ENCODE measurements at places on chromosomes 7 and 10.

DNA sequence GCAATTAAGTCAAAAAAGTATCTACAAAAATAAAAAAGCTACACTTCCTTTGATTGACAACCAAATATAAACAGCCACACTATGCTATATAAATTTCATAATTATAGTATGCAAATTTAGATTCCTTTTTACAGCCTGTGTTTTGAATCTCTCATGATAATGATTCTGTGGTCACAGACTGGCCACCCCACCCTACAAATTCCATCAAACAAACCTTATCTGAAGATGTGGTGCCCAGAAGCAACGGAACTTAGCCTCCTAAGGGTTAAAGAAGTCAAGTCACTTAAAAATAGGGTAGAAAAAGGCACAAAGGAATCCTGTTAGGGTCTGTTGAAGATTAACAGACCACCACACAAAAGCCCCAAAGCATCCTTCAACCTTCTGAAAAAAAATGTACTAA, 351.8 kb downstream of the INHBA start:
- no peak overlapping the region for H3K27ac ChIP-seq
- H3K27me3 ChIP-seq, result no peaks in the 10 kb centered on the region
- no peaks in the 10 kb centered on the region for H3K4me1 ChIP-seq
- no peak for DNase-seq
- no peaks in the 10 kb centered on the region for H3K36me3 ChIP-seq

DNA sequence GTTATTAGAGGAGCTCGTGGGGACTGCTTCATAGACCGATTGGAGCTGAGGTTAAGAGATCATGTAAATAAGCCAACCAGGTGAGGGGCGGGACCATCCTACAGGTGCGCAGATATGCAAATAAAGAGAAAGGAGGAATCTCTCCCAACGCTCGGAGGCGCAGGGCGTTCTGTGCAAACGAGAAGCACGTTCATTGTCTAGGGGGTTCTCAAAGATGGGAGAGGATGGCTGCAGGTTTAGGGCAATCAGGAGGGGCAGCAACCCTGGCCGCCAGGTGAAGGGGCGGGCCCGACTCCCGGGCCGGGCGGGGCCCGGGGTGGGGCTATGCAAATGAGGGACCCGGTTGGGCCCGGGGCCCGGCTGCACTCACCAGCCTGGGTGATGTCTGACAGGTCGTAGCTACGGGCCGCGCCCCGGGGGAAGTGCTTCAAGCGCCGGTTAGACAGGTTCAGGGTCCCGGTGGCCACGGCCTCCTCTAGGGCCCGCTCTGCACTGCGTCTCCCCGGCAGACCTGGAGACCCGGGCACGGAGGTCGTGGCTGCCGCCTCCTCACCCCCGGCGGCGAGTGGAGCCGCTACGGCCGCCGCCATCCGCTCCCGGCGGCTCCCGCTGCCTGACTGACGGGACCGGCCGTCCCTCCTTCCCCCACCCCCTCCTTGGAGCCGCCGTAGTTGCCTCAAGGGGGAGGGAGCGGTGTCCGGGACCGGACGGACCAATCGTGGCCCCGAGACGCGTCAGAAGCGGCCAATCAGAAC, at the start of gene LRCH4:
TSS of gene LRCH4 (minus strand) at position 619 of the 755 bp plus-strand sequence. CDS start at position 590, 29 bp downstream.
- H3K4me3 ChIP-seq, result peak within 1 kb of the TSS; percentile 99
- no peak for DNase-seq
- H3K27ac ChIP-seq, result peak within 1 kb of the TSS; percentile 93
- peaks cover 32% of the 10 kb centered on the region for H3K4me1 ChIP-seq
- no peaks in the 10 kb centered on the region for H3K27me3 ChIP-seq
- peaks cover 25% of the 10 kb centered on the region for H3K36me3 ChIP-seq

- H3K27ac ChIP-seq, result no peak overlapping the region
- no peak for DNase-seq
- no peaks in the 10 kb centered on the region for H3K36me3 ChIP-seq
These were observed 546.9 kb upstream of the GALNT17 start for GRCh38 chr7:70585071-70585470.

DNA sequence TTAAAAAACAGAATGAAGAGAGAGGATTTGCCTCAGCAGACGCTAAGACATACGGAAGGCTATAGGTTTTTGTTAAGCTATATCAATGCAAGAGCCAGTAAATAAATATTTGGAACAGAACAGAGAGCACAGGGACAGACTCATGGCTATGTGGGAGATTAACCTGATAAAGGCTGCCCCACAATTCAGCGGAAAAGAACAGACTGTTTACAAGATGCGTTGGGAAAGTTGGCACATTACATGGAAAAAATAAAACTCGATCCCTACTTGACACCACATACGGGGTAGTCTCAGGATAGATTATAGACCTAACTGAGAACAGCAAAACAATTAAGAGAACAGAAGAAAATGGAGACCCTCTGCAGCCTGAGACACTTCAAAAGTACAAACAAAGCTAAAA, 10.8 kb downstream of the KCNH2 start:
- H3K27ac ChIP-seq, result peak overlapping the region; percentile 89
- H3K27me3 ChIP-seq, result no peaks in the 10 kb centered on the region
- no peak overlapping the region for H3K4me3 ChIP-seq
- no peak for DNase-seq
- no peaks in the 10 kb centered on the region for H3K4me1 ChIP-seq
